ENCODE measurements at places on chromosomes 7 and 10.

- DNase-seq, result no peak
Measured at GRCh38 chr10:113093188-113094113, 143.4 kb downstream of the TCF7L2 start.

DNA sequence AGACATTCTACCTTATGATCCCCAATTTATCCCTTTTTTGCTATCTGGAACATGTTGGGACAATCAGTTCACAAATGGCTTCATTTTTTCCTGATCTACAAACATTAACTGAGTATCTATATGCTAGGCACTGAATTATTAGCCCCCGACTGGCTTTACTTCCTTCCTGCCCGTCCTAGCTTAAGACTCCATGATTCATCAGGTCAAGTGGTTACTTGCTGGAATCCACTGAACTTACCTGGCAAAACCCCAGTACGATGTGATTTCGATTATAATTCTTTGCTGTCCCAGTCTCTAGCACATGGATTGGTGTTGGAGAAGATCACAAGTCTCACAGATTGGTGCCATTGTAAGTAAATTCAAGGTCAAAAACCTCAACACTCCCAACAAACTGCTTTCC is 77.1 kb downstream of the ORC5 start:
- no peak for DNase-seq

DNA sequence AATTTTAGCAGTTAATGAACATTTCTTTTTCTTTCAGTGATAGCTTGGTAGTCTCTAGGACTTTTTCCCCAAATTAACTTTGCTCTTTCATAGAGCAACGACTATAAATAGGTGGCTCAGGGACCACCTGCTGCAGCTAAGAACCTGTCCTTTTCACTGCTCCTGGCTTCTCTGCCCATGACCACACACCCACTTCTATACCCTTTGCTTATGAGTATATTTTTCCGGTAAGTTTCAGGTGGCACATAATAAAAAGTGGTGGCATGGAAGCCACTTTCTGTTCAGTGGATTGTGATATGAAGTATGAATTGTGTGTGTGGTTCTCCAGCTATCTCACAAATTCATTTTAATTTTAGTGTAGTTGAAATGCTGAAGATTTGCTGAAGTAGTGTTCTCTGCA is 1.2 kb downstream of the ING3 start:
- no peak for DNase-seq

- no peak for DNase-seq
Measured at GRCh38 chr10:104322416-104322782, 15.9 kb downstream of the ITPRIP start.

DNA sequence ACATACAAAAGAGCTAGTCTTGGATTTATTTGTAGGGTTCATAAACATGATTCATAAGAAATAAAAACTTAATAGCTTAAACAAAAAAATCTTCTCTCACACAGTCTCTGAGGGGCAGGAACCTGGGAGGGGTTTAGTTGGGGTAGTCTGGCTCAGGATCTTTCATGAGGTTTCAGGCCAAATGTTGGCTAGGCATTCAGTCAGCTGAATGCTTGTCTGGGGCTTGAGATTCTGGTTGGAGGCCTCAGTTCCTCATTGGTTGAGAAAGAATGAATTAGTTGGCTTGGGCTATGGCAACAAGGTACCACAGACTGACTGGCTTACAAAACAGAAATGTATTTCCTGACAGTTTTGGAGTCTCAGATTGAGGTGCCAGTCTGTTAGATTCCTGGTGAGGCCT is 74.3 kb downstream of the ANKRD7 start:
- DNase-seq, result no peak

- no peak for DNase-seq
Measured at GRCh38 chr10:130045091-130045652, 65.5 kb downstream of the C10orf143 start.

DNA sequence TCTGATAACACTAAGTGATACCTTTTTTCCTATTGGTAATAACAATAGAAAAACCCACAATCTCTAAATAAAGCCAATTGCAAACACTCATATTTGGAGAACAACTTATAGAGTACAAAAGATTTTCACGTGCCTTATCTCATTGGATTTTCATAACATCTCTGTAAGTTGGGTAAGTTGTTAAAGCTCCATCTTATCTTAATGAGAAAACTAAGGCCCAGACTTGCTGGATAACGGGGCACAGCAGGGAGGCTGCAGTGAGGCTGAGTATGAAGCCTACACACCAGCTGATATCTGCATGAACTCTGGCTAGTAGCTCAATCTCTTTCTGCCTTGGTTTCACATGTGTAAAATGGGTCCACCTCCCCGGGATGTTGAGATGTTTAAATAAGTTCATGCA is 26.8 kb downstream of the CPVL start:
- DNase-seq, result no peak

GRCh38 chr10:80518143-80518806 is 19.4 kb upstream of the SH2D4B start:
- no peak for DNase-seq

GRCh38 chr10:119263951-119264617 is 56.7 kb downstream of the GRK5 start:
- DNase-seq, result no peak

DNA sequence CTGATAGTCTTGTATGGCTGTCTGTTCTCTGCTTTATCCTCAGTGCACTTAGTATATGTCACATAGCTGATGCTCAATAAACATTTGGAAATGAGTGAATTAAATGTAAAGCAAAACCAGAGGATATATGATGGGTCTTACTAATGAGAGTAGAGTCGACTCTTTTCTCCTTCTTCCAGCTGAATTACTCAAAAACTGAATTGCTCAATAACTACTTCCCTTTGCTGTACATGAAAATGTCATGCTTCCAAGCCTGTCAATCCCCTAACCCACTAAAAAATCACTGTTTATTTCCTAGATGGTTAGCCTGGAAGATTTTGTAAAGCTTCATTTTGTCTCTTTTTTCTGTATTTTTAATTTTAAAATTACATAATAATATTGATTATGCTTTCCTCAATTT is 88.0 kb downstream of the OR13A1 start:
- DNase-seq, result no peak

DNA sequence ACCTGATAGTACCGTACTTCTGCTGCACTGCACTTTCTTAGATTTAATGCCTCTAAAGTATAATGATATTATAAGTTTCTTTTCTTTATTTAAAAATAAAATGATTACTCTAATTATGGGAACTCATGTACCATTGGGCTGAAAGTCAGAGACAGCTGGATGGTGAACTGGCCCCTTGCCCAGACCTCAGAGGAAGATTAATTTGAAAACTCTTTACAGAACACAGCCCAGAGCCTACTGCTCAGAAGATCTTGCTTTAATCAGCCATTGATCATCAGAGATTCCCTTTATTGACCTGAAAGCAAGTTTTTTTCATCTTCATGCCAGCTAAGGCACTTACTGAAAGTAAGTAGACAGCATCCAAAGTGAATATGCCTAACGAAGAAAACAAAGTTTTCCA is 341.7 kb downstream of the GFRA1 start:
- DNase-seq, result no peak

GRCh38 chr7:69599955-69600709 is 1.9 kb downstream of the AUTS2 start:
- DNase-seq, result no peak

- no peak for DNase-seq
Measured at GRCh38 chr10:78696791-78697395, 371.9 kb upstream of the ZMIZ1 start.

- no peak for DNase-seq
Measured at GRCh38 chr10:97737770-97738265, 890 bp downstream of the ZFYVE27 start.

GRCh38 chr10:11018855-11019631 is 1.4 kb downstream of the CELF2 start:
- DNase-seq, result no peak

DNA sequence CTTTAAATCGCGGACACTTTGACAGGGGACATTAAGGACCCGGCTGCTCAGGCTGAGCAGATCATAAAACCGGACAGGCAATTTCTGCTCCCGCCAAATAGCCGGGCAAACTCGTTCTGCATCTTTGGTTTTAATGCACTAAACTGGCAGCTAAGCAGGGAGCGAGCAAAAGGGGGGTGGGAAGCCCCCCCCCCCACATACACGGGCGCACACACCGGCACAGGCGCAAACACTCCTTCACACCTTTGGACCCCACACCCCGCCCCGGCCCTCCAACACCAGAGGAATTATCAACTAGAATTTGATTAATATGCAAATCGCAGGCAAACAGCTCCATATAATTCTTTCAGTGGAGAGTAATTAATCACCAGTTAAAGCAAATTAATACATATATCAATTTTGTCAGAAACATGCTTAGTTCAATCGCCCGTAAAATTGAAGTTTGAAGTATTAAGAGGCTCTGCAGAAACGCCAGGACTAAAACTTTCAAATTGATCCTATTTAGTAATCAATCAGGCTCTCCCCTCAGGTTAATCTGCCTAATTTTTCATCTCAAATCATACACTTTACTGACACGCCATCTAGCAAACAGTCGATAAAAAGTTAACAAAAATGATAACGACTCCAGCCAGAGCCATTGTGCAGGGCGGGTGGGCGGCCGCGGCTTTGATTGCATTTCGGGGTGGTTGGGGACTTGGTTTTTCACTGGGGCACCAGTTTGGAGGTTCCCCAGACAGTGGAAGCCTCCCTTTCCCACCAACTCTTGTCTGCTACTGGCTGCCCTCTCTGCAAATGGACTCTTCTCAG is 9.9 kb downstream of the LBX1 start:
- no peak for DNase-seq

GRCh38 chr7:11480143-11480542 is 351.9 kb downstream of the THSD7A start:
- no peak for DNase-seq

DNA sequence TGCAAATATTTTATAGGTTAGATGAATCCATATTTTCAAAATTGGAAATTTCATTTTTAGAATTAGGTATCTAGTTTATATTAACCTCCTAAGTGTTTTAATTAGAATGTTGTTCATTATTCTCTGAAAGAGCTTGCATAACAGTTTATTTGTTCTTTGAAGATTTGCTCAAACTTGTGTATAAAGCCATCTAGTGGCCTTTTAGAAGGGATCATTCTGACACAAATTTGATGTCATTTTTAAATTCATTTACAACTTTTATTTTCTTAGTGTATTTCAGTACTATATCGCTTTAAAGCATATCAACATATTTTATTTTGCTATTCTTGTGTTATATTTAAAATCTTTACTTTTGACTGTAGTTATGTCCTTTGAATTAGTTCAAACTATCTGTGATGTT is 527.0 kb upstream of the NRG3 start:
- DNase-seq, result no peak

DNA sequence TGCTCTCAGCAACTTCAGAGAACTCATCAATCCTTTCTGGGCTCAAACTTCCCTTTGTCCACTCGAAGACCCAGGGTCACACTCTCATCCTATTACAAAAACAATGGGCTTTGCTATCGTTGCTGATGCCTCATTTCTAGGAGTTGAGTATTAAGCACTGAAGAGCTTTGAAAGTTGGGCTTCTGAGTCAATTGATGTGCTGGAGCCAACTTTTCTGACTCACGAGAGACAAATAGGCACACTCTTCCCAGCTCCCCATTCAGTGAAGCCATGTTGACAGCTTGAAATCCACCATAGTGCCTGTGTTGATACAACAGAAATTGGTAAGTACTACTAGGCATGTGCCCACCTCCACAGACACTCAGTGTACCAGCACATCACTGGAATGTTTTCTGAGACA is 97.5 kb upstream of the PRSS58 start:
- DNase-seq, result no peak

DNA sequence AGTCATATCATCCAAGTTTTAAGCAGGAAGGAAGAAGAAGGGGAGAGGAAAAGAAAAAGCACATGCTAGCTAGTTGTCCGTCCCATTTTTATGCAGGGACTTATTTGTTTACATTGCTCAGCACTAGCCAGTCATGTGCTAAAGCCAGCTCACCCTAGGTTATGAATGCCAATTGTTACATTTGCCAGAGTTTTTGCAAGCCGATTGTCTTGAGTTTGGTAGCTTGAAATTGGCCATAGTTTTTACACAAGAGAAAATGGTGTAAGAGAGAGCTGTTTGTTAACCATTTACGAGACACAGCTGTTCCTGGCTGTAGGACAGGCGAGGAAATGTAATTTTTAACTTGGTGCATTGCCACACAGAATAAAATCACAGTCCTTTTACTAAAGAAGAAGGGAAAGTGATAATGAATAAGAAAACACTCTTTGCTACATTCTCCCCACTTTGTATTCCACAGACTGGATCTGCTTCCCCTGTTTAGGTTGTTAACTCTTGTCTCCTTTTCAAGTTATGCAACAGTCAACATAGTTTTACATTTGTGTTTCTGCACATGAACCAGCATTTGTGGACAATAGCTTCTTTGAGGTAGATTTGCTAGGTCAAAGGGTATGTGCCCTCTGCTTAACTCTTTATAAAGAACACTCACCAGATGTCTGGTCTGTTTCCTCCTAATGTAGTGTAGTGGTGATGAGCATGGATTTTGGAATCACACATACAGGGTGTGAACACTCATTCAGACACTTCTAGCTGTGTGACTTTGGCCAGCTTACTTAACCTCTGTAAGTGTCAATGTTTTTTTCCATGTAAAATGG is 357.2 kb downstream of the LRMDA start:
- DNase-seq, result no peak

DNA sequence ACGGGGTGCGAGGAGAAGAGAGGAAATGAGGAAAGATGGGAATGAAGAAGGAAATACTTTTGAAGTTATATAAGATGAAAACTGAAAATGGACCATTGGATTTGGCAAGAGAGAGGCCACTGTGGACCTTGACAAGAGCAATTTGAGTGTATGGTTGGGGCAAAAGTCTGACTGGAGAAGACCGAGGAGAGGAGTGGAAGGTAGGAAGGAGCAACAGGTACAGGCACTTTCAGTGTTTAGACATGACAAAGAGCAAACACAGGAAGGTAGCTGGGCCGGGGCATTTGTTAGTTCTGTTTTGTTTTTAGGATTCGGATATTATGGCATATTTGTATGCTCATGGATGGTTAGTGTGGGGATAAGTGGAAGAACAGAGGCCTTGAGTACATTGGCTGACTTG is 99.4 kb downstream of the TAF3 start:
- no peak for DNase-seq

DNA sequence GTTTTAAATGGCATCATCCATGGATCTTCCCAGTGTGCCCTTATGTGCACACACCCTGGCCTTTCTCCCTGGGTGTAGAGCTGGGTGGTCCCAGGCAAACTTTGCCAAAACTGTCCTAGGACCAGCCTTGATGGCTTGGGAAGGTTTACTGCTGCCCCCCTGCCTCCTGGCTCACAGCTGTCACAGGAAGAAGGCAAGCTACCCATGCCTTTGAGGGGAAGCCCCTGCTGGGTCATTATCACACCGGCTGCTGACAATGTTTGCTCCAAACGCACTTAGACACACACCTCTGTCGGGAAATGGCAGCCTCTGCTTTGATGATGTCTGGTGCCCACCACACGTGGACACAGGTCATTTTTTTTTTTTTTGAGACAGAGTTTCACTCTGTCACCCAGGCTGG is 25.2 kb upstream of the FIGNL1 start:
- no peak for DNase-seq

- DNase-seq, result no peak
Measured at GRCh38 chr10:99671386-99671785, 12.1 kb downstream of the ENTPD7 start.

- DNase-seq, result no peak
Measured at GRCh38 chr10:78831461-78831860, 237.3 kb upstream of the ZMIZ1 start.

Data from activated CD8-positive, alpha-beta memory T cell treated with anti-CD3 and anti-CD28 coated beads, Interleukin-2, amount 50 U/mL, for 48 hours (primary cell).